Caki2 (cell line): ENCODE measurements at places on chromosomes 13 and 19. TPM values are rescaled to one million over a fixed set of nuclear protein-coding genes. Genes with fewer than 3 reads are reported as not detected.

ZNF699 gene
- 0.96 and 8.6 TPM in 2 replicates for total RNA-seq

PRDX2 gene
- not detected in 2 replicates for total RNA-seq

SYCN gene
- not detected in 2 replicates for total RNA-seq

DNA sequence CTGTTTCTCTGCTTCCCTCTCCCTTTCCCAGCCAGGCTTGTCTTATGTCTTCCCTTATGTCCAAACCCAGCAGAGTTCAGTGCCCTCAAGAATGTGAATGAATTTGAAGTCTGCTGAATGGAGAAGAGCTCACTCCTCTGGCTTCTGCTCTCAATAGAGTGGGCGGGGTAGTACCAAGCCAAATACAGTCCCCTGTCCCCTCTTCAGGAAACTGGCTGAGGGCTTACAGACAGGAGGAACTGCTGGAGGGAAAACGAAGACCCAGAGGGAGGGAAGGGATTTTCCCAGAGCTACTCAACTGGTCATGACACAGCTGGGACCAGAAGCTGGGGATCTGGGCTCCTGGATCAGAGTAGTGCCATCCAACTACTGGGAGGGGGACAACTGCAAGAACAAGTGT lies 32.9 kb upstream of the POU2F2 start:
- DNase-seq = no peak
